ENCODE measurements at places on chromosomes 7 and 10. TPM values are rescaled to one million over a fixed set of nuclear protein-coding genes. Genes with fewer than 3 reads are reported as not detected.

DNA sequence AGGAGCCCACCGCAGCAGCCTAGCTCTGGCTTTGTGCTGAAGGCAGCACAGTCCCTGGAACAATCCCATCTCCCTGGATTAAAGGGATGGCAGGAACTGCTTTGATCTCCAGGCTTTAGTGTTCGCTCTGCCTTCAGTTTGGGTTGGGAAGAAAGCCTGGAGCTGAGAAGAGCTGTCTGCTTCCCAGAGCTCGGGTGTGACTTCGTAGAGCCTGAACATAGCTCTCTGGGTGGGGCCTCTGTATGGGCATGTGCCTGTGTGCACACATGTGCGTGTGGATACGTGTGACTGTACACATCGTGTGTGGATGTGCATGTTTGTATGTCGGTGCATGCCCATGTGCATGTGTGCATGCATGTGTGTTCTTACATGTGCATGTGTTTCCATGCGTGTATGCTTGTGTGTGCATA lies 8.7 kb downstream of the ADCY1 start:
- H3K4me3 ChIP-seq, result no peak overlapping the region
- H3K27me3 ChIP-seq, result no peaks in the 10 kb centered on the region

GRCh38 chr7:84271543-84271942 lies 77.0 kb upstream of the SEMA3A start:
- H3K36me3 ChIP-seq, result no peaks in the 10 kb centered on the region
- DNase-seq, result no peak
- H3K4me3 ChIP-seq, result no peak overlapping the region
- no peak overlapping the region for H3K27ac ChIP-seq
- H3K27me3 ChIP-seq, result no peaks in the 10 kb centered on the region

DNA sequence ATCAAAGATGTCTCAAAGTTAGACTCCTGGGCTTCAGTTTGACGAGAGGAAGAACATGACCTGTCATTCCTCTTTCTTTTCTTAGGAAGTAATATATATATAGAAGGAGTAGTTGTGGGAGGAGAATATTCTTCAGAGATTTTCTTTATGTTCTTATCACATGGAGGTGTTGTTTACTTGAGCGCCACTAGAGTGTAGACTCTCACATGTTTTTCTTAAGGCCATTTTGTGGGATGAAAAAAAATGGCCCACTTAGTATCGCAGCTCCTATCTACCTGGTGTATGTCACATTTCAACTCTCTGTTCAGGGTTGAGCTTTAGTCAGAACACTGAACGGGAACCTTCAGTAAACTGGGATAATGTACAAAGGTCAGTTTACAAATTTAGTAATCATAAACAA lies 645.2 kb downstream of the PHTF2 start:
- H3K36me3 ChIP-seq, result no peaks in the 10 kb centered on the region
- DNase-seq, result no peak
- no peaks in the 10 kb centered on the region for H3K27me3 ChIP-seq
- no peak overlapping the region for H3K4me3 ChIP-seq
- H3K4me1 ChIP-seq, result no peaks in the 10 kb centered on the region

DNA sequence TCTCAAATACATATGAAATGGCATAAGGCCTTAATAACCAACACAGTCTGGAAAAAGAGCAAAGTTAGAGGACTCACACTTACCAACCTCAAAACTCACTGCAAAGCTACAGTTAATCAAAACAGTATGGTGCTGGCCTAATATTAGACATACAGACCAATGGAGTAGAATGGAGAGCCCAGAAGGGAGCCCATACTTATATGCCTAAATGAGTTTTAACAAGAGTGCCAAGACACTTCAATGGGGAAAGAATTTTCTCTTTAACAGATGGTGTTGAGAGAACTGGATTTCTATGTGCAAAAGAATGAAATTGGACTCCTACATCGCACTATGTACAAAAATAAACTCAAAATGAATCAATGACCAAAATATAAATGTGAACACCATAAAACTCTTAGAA lies 522.6 kb downstream of the AUTS2 start:
- no peak overlapping the region for H3K27ac ChIP-seq
- no peak overlapping the region for H3K4me3 ChIP-seq
- no peaks in the 10 kb centered on the region for H3K4me1 ChIP-seq
- H3K36me3 ChIP-seq, result no peaks in the 10 kb centered on the region

DNA sequence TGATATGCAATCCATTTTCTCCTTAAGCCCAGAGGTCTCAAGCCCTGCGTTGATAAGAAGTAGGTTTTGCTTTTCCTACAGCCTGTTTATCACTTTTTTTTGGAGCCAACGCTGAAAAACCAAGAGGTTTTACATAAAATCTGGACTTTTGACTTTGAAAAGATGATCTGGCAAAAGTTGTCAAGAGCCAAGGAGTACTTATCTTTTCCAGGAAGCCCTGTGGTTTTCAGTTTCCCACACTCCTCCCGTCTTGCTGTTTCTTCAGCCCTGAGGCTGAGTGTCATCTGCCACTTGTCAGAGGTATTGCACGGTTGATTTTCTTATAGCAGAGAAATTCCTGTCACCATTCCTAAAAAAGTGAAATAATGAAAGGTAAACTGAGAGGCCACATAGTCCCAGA lies 108.7 kb downstream of the TYW1 start:
- H3K27ac ChIP-seq, result no peak overlapping the region
- peaks cover 32% of the 10 kb centered on the region for H3K36me3 ChIP-seq
- no peaks in the 10 kb centered on the region for H3K27me3 ChIP-seq
- peaks cover 15% of the 10 kb centered on the region for H3K4me1 ChIP-seq
- H3K4me3 ChIP-seq, result no peak overlapping the region

- H3K4me3 ChIP-seq, result no peak overlapping the region
- no peak overlapping the region for H3K27ac ChIP-seq
- no peak for DNase-seq
- H3K4me1 ChIP-seq, result no peaks in the 10 kb centered on the region
- H3K27me3 ChIP-seq, result no peaks in the 10 kb centered on the region
- no peaks in the 10 kb centered on the region for H3K36me3 ChIP-seq
These were observed 267.7 kb downstream of the GFRA1 start for GRCh38 chr10:116005301-116005700.

DNA sequence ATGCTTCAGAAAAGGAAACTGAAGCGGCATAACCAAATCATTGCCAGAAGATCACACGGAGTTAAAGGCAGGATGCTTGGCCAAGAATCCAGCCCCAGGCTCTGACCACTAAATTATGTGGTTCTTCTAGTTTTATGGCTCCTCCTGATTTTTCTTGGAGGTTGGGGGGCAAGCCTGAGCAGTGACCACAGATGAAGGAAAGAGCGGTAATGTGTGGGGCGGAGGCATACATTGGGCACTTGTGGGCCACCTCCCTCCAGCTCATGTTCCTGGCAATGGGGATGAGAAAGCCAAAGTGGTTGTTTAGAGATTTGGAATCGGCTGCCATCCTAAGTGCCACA lies 3.2 kb downstream of the TRPV6 start:
- no peak overlapping the region for H3K4me3 ChIP-seq
- DNase-seq, result no peak
- no peaks in the 10 kb centered on the region for H3K4me1 ChIP-seq
- peaks cover 20% of the 10 kb centered on the region for H3K27me3 ChIP-seq

DNA sequence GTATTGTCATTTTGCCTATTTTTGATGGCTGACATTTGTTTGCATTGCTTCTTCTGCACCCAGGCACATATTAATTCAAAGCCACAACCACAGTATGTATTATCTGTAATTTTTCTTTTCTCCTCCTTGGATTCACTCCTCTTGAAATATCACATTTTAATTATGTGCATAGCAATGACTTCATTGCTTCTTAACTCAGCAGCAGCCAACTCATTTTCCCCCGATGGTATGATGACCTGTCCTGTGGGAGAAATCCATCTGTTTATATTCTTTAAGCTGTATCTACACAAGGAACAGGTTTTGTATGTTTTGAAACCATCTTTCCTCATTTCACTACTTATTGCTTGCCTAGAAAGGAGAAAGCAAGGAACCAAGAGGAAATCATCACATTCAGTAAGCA lies 588.8 kb downstream of the INHBA start:
- H3K36me3 ChIP-seq, result no peaks in the 10 kb centered on the region
- H3K27me3 ChIP-seq, result no peaks in the 10 kb centered on the region

GRCh38 chr7:51268859-51269258 lies 47.8 kb downstream of the COBL start:
- no peak for DNase-seq
- no peaks in the 10 kb centered on the region for H3K36me3 ChIP-seq
- no peaks in the 10 kb centered on the region for H3K27me3 ChIP-seq
- H3K4me3 ChIP-seq, result no peak overlapping the region
- H3K4me1 ChIP-seq, result no peaks in the 10 kb centered on the region
- H3K27ac ChIP-seq, result no peak overlapping the region

- H3K27me3 ChIP-seq, result peaks cover 20% of the 10 kb centered on the region
- H3K27ac ChIP-seq, result no peak overlapping the region
- H3K36me3 ChIP-seq, result no peaks in the 10 kb centered on the region
- no peak overlapping the region for H3K4me3 ChIP-seq
These were observed 79.3 kb downstream of the JCAD start for GRCh38 chr10:29980084-29980483.

DNA sequence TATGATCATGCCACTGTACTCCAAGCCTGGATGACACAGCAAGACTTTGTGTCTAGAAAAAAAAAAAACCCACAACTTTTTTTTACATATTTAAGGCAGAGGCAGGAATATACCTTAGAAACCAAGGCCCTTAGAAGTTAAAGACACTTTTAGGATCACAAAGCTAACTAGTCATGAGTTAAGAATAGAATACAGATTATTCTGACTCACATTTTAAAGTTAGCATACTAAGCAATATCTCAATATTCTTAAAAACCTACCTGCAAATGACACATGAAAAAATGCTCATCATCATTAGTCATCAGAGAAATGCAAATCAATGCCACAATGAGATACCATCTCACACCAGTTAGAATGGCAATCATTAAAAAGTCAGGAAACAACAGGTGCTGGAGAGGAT lies 177.7 kb downstream of the CHCHD3 start:
- H3K4me1 ChIP-seq, result peaks cover 8% of the 10 kb centered on the region
- no peak overlapping the region for H3K27ac ChIP-seq
- no peaks in the 10 kb centered on the region for H3K36me3 ChIP-seq
- H3K4me3 ChIP-seq, result no peak overlapping the region
- no peaks in the 10 kb centered on the region for H3K27me3 ChIP-seq

- no peak overlapping the region for H3K4me3 ChIP-seq
- H3K4me1 ChIP-seq, result no peaks in the 10 kb centered on the region
- H3K36me3 ChIP-seq, result no peaks in the 10 kb centered on the region
These were observed 152.5 kb downstream of the PLXDC2 start for GRCh38 chr10:19968745-19969144.

DNA sequence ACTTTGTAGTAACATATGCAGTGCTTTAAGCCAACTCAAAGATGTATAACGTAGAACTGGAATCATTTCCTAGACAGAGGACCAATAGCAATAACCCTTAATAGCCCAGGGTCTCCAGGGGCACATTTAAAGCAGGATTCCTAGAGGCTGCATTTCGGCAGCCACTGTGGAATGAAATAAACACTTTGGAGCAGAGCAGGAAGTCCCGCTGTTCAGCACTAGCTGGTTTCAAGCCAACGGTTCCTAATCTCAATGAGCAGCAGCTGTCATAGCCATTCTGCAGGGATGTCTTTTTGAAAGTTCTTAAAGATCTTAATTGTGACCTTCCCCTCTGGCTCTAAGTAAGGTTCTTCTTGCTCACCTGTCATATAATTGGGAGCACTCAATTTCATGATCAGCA lies 18.4 kb upstream of the MACROH2A2 start:
- peaks cover 13% of the 10 kb centered on the region for H3K27me3 ChIP-seq
- no peak overlapping the region for H3K4me3 ChIP-seq
- no peaks in the 10 kb centered on the region for H3K4me1 ChIP-seq
- peaks cover 3% of the 10 kb centered on the region for H3K36me3 ChIP-seq

GRCh38 chr7:129644634-129645230 lies 33.2 kb downstream of the NRF1 start:
- H3K4me1 ChIP-seq, result peaks cover 13% of the 10 kb centered on the region
- no peak overlapping the region for H3K27ac ChIP-seq
- no peak for DNase-seq
- peaks cover 11% of the 10 kb centered on the region for H3K36me3 ChIP-seq

- DNase-seq, result no peak
- H3K4me3 ChIP-seq, result no peak overlapping the region
- H3K27ac ChIP-seq, result peak overlapping the region; percentile 1
These were observed 58.0 kb downstream of the PDSS1 start for GRCh38 chr10:26755443-26755903.

DNA sequence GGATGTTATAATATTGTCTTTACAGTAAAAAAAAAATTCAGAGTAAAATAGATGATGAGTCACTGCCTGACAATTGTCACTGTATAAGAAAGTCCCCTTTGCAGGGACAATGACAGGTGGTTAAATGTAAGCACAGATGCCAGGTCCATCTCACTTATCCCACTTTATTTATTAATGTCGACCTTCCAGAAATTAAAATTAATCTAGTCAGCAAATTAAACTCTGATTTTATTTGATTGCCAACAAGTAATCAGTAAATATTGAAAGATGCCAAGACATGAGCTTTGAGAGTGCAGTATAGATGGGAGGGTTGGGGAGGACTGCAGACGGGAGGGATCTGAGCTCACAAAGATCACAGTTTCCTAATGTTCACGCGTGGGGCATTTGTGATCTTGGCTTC lies 50.9 kb downstream of the CPXM2 start:
- H3K27me3 ChIP-seq, result no peaks in the 10 kb centered on the region
- no peak overlapping the region for H3K4me3 ChIP-seq
- no peaks in the 10 kb centered on the region for H3K4me1 ChIP-seq
- no peak for DNase-seq
- no peaks in the 10 kb centered on the region for H3K36me3 ChIP-seq
- no peak overlapping the region for H3K27ac ChIP-seq

GRCh38 chr7:30331338-30331737 lies 46.9 kb downstream of the ZNRF2 start:
- H3K27me3 ChIP-seq, result no peaks in the 10 kb centered on the region
- peaks cover 28% of the 10 kb centered on the region for H3K36me3 ChIP-seq
- H3K27ac ChIP-seq, result no peak overlapping the region
- H3K4me1 ChIP-seq, result peaks cover 41% of the 10 kb centered on the region
- DNase-seq, result no peak
- H3K4me3 ChIP-seq, result no peak overlapping the region

- H3K4me3 ChIP-seq, result no peak overlapping the region
- peaks cover 48% of the 10 kb centered on the region for H3K27me3 ChIP-seq
- H3K36me3 ChIP-seq, result no peaks in the 10 kb centered on the region
- no peak for DNase-seq
- no peak overlapping the region for H3K27ac ChIP-seq
These were observed 6.9 kb downstream of the CELF2 start for GRCh38 chr10:11024596-11024995.

- H3K4me3 ChIP-seq, result no peak overlapping the region
- H3K27ac ChIP-seq, result no peak overlapping the region
- H3K27me3 ChIP-seq, result no peaks in the 10 kb centered on the region
- no peak for DNase-seq
These were observed 96.4 kb downstream of the MKI67 start for GRCh38 chr10:128029731-128030369.

The OR6B1 gene
- total RNA-seq, result not detected

The LHPP gene
- 20.7 TPM for total RNA-seq

The PLPP4 gene
- total RNA-seq, result not detected

The LFNG gene
- 109 TPM for total RNA-seq

Data from activated CD4-positive, alpha-beta memory T cell treated with anti-CD3 and anti-CD28 coated beads, Interleukin-2, amount 10 ng/mL, durations not matched to agents 7 days and 5 days (primary cell).